ENCODE measurements at places on chromosomes 5 and 9.

DNA sequence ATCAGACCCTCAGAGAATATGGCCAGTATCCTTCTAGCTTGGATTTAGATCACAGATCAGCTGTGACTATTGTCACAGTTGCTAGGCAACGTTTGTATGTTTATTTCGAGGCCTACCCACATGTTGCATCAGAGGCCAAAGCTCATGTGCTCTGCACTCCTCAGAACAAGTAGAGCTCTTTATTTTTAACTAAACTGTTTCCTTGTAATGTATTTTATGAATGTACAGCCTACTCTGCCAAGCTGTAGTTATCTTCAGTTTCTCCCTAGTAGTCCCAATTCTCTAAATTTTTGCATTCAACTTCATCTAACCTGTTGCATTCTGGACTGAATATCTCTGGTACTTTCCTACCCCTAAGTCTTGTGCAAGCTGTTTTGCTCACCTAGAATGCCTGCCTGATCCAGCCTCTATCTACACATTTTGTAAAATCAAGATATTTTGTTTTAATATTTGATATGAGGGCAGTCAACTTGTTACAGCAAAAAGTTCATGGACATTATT, 52.8 kb downstream of the CAST start:
- peak; percentile 54 for DNase-seq

- DNase-seq = no peak
Observed at GRCh38 chr9:129523943-129524581, 96.8 kb downstream of the C9orf50 start.

GRCh38 chr9:85914108-85914507, 26.8 kb upstream of the NAA35 start:
- DNase-seq = no peak

- DNase-seq = peak; percentile 6
Observed at GRCh38 chr5:18792145-18792544, 1157.9 kb downstream of the TAF11L14 start.

DNA sequence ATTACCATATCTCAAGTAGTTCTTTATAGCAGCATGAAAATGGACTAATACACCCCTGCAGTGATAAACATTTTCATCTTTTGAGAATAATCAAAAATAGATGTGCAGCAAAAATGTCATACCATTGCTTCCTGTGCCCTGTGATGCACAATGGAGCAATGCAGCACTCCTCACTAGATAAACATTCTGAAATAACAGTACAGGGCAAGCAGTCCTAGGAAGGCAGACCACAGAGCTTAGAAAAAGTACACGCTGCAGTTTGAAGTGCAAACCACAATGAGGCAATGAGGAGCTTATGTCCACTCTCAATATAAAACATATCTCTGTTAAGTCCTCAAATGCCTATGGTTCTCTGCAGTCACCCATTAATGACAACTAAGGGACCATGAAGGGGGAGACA, 367.6 kb downstream of the PDE4D start:
- no peak for DNase-seq

- DNase-seq = no peak
Observed at GRCh38 chr5:76402251-76402885, 717 bp upstream of the IQGAP2 start.

DNA sequence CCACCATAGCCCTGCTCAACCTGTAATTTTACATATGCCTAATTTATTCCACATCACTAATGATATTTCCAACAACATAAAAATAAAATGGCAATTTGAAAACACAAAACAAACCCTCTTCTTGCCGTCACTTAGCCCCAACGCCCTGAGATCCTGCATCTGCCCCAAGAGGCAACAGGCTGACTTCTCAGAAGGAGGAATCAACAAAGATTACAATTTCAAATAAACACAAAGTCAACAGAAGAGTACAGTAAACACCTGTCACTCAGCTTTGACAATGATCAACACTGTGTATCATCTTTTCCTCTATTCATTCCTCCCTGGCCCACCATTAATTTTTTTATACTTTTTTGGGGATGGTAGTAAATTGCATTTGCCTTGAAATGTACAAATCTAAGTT, 19.8 kb downstream of the EPB41L4B start:
- peak; percentile 79 for DNase-seq

DNA sequence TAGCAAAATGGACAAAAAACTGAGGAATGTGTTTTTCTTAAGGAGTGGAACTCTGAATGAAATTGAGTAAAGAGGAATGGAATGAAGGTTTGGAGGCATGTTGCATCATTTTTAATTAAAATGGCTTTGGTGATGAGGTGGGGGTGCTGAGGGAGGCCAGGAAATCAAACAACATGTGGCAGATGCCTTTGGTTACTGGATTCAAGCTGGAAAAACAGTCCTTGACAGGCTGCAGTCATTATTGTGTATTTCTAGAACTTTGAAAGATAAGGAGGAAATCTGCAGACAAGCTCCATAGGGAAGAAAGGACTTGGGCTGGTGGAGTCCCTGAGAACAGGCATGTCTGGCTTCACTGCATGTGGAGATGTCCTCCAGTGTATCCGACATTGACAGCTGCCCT, 203.5 kb upstream of the HAPLN1 start:
- no peak for DNase-seq

DNA sequence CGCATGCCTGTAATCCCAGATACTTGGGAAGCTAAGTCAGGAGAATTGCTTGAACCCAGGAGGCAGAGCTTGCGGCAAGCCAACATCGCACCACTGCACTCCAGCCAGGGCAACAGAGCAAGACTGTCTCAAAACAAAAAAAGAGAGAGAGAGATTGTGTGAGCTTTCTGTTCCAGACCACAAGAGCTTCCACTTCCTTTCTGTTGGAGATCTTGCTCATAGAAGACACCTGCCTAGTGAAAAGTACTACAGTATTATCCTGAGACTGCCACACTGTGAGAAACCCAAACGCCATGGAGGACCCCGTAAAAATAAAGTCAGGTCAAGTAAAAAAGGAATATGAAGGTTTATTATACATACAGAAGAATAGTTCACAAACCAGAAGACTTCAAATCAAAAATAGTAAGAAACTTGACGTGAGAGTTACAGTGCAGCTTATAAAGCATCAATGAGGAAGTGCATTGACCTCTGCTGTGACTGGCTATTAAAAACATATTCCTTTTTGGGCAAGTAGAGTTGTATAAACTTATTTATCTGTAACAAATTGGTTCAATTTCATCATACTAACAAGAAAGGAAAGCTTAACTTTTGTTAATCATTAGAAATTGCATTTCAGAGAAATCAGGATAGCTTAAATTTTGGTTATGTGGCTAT, 4.3 kb upstream of the EMB start:
- no peak for DNase-seq

DNA sequence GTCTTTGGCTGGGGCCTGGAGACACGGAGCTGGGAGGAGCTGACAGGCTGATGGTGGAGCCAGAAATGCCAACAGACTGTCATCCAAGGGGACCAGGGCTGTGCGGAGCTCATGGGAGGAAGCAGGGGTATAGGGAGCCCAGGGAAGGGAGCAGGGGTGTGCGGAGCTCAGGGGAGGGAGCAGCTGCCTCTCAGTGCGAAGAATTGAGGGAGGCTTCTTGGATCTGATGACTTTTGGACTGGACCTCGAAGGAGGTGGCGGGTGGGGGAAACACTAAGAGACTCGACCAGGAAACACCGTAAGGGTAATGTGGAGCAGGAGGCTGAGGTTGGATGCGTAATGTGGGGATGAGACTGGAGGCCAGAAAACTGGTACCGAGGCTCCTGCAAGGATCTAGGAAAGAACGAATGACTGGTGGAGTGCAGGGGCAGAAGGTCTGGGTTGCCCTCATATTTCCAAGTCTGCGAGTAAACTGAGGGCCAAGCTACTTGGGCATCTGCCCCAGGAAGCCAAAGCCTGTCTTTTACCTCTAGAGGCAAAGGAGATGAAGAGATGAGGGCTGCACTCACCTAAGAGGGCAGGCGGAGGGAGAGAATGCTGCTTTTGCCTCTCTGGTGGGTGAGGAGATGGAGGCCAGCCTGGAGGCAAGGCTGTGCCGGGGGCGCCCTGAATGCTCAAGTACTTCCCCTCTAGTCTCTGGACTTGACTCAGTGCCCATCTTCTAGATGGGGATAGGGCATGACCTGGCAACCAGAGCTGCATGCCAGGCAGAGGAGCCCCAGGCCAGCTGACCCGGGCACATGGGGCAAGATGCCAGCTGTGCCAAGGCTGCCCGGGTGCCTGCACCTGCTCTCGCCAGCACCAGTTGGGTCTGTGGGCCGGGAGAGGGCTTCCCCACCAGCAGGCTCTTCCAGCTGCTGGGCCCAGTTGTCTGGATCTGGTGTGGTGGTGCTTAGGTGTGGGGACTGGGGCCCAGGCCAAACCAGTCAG, 2.3 kb downstream of the PTGS1 start:
- DNase-seq = no peak

- DNase-seq = no peak
Observed at GRCh38 chr9:126550891-126551351, 62.8 kb upstream of the LMX1B start.

DNA sequence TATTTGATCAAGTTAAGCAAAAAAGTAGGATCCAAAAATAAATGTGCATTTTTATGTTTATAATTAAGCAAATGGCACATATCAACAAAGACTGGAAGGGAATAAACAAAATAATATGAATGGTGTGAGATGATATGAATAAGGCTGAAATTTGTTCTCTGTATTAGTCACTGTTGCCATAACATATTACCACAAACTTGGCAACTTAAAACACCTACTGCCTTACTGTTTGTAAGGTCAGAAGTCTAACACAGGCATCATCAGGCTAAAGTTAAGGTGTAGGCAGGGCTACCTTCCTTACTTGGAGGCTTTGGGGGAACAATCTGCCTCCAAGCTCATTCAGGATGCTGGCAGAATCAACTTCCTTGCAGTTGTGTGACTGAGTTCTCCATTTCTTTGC, 19.3 kb downstream of the PGGT1B start:
- DNase-seq = no peak

DNA sequence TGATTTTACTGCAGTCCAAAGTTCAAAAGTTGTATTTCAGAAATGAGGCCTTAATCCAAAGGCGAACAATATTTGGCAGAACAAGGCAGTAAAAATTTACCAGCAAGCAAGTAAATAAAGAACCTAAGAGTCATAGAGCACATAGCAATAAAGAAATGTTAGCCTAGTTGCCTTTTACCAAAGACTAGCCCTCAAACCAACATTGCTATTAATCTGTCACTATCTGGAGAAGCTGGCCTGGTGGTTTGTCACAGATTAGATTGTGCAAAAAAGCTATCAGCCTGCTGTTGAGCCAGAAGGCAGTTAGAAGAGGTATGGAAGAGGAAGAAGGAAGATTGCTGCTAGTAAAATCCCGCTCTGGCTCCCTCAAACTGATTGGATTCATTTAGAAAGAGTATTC, 304.7 kb upstream of the KLF4 start:
- peak; percentile 55 for DNase-seq

DNA sequence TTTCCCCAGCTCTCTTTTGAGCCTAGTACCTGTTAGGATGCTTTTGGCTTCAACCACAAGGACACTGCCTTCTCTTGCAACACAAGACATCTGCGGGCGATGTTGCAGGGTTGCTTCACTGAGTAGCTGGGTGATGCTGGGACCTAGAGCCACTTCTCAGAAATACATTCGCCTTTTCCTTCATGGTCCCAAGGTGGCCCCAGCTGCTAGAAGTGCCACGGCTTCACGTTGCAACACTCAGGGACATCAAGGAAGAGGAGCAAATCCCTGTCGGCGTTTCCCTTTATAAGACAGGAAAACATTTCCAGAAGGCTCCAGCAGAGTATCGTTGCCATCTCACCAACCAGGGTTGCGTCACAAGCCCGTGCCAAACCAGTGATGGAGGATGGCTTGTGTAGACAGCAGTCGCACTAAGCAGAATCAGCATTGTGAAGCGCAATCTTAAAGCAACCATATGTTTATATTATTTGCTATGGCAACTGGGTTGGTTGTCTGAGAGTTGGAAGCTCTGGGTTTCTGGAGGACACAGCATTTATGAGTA, 62.7 kb downstream of the ANKRD33B start:
- DNase-seq = no peak

DNA sequence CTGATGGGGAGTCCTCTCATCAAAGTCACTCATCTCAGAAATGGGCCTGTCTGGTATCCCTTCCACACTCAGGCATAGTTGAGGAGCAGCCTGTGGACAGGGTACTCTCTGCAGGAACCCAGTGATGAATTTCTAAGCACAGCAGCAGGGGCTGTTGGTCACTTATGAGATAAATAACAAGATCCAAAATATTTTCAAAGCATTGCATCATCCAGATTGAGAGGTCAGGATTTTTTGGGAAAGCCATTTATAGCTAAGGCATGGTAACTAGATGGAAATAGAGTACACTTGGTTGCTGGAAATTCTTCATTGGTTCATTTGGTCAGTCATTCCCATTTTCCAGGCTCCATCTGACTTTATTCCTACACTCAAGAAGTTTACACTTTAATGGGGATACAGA, 246.8 kb upstream of the RAI14 start:
- DNase-seq = no peak

DNA sequence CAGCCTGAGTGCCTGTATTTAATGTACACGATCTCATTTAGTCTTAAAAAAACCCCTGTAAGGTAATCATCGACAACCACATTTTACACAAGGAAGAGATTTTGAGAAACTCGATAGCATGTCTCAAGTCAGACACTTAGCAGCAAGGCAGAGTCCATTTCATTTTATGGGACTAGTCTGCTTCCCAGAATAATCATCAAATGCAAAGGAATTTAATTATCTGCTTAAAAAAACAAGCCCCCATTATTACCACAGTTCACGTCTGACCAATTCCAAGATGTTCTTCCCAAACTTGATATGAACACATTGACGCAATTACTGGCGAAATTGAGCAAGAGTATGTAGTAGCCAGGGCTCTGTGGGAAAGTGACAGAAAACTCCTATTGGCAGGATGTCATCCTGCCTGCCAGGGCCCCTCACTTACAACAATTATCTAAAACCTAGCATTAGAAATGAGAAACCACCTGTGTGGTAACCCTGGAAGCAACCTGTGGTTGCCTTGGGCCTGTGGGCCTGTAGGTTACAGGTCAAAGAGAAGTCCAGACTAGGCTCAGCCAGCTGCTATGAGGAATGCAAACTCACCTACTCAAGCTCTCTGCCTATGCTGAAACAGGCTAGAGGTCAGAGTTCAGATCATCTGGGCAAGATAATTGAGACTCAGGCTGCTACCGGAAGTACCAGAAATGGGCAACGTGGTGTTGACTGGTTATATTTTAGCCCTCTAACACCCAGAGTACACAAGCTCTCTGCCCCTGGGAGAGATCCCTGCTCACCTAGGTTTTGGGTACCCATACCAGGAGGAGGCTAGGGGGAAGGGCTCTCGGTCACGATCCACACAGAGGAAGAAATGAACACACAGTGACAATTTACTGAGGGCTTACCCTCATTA, 1.6 kb downstream of the B4GALT1 start:
- DNase-seq = peak; percentile 79

Measured in LNCaP clone FGC (cell line).